ENCODE measurements at places on chromosomes 11 and 22. TPM values are rescaled to one million over a fixed set of nuclear protein-coding genes. Genes with fewer than 3 reads are reported as not detected.
A peak's percentile ranks its signal among the peaks of the same experiment; 100 is the strongest.

- no peaks in the 10 kb centered on the region for H3K36me3 ChIP-seq
- peaks cover 11% of the 10 kb centered on the region for H3K4me1 ChIP-seq
- no peak for DNase-seq
- H3K27ac ChIP-seq = no peak overlapping the region
Observed at GRCh38 chr11:100905684-100906083, 218.6 kb downstream of the ARHGAP42 start.

DNA sequence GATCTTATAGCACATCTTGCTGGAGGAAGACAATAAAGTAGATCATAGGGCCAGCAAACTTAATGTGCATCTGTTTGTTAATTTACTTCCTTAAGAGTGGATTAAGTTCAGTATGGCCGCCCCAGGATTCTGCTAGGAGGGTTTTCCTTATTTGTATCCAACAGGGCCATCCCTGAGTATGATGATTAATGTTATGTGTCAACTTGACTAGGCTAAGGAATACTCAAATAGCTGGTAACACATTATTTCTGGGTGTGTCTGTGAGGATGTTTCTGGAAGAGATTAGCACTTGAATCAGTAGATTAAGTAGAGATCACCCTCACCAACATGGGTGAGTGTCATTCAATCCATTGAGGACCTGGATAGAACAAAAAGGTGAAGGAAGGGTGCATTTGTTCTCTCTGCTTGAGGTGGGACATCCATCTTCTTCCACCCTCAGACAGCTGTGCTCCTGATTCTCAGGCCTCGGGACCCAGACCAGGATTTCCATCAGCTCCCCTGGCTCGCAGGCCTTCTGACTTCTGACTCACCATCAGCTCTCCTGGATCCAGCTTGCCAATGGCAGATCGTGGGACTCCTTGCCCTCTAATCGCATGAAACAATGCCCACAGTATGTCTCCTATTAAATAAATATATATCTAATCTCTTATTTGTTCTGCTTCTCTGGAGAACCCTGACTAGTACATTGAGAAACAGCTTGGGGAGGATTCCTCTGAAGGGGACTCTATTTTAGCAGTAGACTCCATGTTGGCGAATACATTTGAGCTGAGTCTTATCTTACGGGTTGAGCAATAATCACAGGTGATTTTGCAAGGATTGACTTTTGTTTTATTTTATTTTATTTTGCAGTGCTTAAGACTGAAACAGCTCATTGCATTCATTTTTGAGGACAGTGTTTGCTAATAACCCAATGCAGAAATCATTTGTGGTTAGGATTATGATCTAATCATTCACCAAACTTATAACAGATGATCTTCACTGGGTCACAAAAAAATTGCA, 9.0 kb upstream of the ZBTB44 start:
- peak overlapping the region; percentile 63 for H3K27ac ChIP-seq
- H3K36me3 ChIP-seq = no peaks in the 10 kb centered on the region
- no peak overlapping the region for H3K4me3 ChIP-seq
- no peaks in the 10 kb centered on the region for H3K27me3 ChIP-seq
- peaks cover 21% of the 10 kb centered on the region for H3K4me1 ChIP-seq

GRCh38 chr11:76745561-76746207, 37.5 kb upstream of the TSKU start:
- peaks cover 11% of the 10 kb centered on the region for H3K4me1 ChIP-seq
- H3K27me3 ChIP-seq = no peaks in the 10 kb centered on the region
- no peak for DNase-seq
- no peak overlapping the region for H3K4me3 ChIP-seq
- no peak overlapping the region for H3K27ac ChIP-seq

The LRRC10B gene
- not detected for total RNA-seq

GRCh38 chr11:76672431-76673175, 2.1 kb upstream of the LRRC32 start:
- DNase-seq = no peak
- no peak overlapping the region for H3K4me3 ChIP-seq
- H3K4me1 ChIP-seq = peaks cover 8% of the 10 kb centered on the region
- no peaks in the 10 kb centered on the region for H3K36me3 ChIP-seq
- no peak overlapping the region for H3K27ac ChIP-seq
- no peaks in the 10 kb centered on the region for H3K27me3 ChIP-seq

GRCh38 chr22:34993548-34993947, 72.4 kb upstream of the ISX start:
- H3K4me3 ChIP-seq = no peak overlapping the region
- H3K27me3 ChIP-seq = no peaks in the 10 kb centered on the region
- no peaks in the 10 kb centered on the region for H3K36me3 ChIP-seq
- no peak for DNase-seq
- no peak overlapping the region for H3K27ac ChIP-seq
- no peaks in the 10 kb centered on the region for H3K4me1 ChIP-seq

GRCh38 chr11:12792590-12792989, 118.4 kb downstream of the TEAD1 start:
- no peaks in the 10 kb centered on the region for H3K27me3 ChIP-seq
- H3K4me3 ChIP-seq = no peak overlapping the region
- H3K27ac ChIP-seq = 0 out of 2 replicates have a peak overlapping the region, but pooled peaks have one; percentile 29
- no peaks in the 10 kb centered on the region for H3K36me3 ChIP-seq
- peak; percentile 80 for DNase-seq

The CCDC15 gene
- 0.97 TPM for total RNA-seq

The KCNQ1 gene
- total RNA-seq = not detected

DNA sequence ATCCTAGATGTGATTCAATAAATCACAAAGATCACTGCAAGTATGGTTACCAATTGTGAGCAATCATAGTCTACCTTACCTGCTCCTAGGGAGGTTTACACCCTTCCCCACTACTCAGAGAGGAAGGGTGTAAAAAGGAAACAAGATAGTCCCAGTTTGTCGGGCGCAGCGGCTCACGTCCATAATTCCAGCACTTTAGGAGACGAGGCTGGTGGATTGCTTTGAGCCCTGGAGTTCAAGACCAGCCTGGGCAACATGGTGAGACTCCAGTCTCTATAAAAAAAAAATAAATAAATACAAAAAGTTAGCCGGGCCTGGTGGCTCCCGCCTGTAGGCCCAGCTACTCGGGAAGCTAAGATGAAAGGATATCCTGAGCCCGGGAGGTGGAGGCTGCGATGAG, 962 bp upstream of the AMBRA1 start:
- no peak overlapping the region for H3K4me3 ChIP-seq
- DNase-seq = no peak
- no peaks in the 10 kb centered on the region for H3K36me3 ChIP-seq
- H3K27ac ChIP-seq = no peak overlapping the region

DNA sequence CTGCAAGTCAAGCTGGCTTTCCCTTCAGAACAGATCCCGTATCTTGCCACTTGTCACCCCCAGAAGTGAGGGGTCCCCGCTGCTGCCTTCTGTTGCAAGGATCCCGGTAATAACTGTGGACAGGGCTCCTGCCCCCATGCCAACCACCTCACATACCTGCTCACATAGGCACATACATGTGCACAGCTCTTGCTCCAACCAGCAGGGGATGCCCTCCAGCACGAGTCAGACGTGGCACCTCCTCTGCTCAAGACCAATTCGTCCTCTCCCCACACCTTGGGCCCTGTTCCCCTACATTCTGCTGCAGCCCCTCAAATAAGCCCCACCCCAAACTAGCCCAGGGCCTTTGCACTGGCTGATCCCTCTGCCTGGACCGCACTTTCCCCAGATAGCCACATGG, 163.3 kb downstream of the CRYBB2 start:
- no peaks in the 10 kb centered on the region for H3K36me3 ChIP-seq
- DNase-seq = no peak
- H3K4me1 ChIP-seq = no peaks in the 10 kb centered on the region
- no peaks in the 10 kb centered on the region for H3K27me3 ChIP-seq
- H3K4me3 ChIP-seq = no peak overlapping the region

The IFITM5 gene
- total RNA-seq = not detected

DNA sequence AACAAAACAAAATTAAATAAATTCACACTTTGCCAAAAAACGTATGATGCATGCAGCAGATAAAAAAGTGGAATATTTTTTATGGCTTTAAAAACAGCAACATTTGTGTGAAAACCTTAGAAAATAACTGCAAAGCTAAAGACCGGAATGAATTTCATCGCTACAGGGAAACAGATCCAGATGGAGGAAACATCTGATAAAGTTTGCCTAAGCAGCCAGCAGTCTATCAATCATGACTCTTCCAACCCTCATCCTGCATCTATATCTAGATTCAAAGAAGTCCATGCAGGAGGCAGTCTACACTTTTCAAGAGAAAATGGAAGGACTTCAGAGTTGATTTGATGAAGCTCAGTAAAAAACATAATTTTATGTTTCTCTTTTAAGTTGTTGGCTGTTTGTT, 126.8 kb downstream of the SWAP70 start:
- H3K4me3 ChIP-seq = no peak overlapping the region
- peaks cover 18% of the 10 kb centered on the region for H3K4me1 ChIP-seq
- no peaks in the 10 kb centered on the region for H3K27me3 ChIP-seq

The TMPRSS13 gene
- total RNA-seq = not detected

The MCHR1 gene
- total RNA-seq = not detected

The CRACR2B gene
- 0.38 TPM for total RNA-seq

The OR51Q1 gene
- not detected for total RNA-seq

- DNase-seq = peak; percentile 34
- H3K4me1 ChIP-seq = peaks cover 17% of the 10 kb centered on the region
- no peaks in the 10 kb centered on the region for H3K36me3 ChIP-seq
- H3K27ac ChIP-seq = no peak overlapping the region
- no peaks in the 10 kb centered on the region for H3K27me3 ChIP-seq
Observed at GRCh38 chr11:104623518-104623917, 274.7 kb downstream of the CASP12 start.

DNA sequence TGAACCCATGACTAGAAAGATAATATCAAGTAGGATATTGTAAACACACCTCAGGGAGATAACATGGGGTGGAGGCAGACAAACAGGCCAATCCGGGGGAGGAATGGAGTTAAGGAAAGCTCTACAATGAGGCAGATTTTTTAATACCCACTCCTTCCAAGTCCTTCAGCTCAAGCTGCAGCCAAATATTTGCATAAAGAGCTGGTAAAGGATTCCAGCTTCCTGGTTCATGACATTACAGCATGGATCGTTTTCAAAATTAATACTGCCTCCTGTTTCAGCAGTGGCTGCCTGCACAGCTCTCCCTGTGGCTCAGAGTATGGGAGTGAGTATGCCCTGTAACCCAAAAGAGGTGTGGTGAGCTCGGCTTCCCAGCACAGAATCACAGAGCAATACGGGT, 5.1 kb downstream of the POU2AF3 start:
- H3K4me1 ChIP-seq = no peaks in the 10 kb centered on the region
- H3K36me3 ChIP-seq = no peaks in the 10 kb centered on the region
- no peak overlapping the region for H3K4me3 ChIP-seq
- DNase-seq = peak; percentile 23
- no peak overlapping the region for H3K27ac ChIP-seq

- DNase-seq = peak; percentile 41
- no peaks in the 10 kb centered on the region for H3K4me1 ChIP-seq
- no peaks in the 10 kb centered on the region for H3K36me3 ChIP-seq
- no peak overlapping the region for H3K27ac ChIP-seq
- H3K27me3 ChIP-seq = no peaks in the 10 kb centered on the region
- H3K4me3 ChIP-seq = no peak overlapping the region
Observed at GRCh38 chr11:25734591-25735211, 597.2 kb upstream of the ANO3 start.

The OR52B6 gene
- not detected for total RNA-seq

DNA sequence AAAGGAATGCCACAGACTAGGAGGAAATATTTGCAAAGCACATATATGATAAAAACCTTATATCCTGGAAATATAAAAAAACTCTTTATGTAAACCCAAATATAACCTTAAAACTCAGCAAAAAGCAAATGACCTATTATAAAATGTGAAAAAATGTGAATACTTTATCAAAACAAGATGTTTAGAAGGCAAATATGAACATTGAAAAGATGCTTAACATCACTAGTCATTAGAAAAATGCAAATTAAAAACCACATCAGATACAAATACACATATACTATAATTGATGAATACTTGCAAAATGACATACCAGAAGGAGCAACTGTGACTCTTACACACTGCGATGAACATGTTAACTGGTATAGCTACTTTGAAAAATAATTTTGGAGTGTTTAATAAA, 511.2 kb upstream of the LRRC4C start:
- H3K4me1 ChIP-seq = no peaks in the 10 kb centered on the region
- DNase-seq = no peak
- no peaks in the 10 kb centered on the region for H3K36me3 ChIP-seq
- H3K27ac ChIP-seq = no peak overlapping the region

DNA sequence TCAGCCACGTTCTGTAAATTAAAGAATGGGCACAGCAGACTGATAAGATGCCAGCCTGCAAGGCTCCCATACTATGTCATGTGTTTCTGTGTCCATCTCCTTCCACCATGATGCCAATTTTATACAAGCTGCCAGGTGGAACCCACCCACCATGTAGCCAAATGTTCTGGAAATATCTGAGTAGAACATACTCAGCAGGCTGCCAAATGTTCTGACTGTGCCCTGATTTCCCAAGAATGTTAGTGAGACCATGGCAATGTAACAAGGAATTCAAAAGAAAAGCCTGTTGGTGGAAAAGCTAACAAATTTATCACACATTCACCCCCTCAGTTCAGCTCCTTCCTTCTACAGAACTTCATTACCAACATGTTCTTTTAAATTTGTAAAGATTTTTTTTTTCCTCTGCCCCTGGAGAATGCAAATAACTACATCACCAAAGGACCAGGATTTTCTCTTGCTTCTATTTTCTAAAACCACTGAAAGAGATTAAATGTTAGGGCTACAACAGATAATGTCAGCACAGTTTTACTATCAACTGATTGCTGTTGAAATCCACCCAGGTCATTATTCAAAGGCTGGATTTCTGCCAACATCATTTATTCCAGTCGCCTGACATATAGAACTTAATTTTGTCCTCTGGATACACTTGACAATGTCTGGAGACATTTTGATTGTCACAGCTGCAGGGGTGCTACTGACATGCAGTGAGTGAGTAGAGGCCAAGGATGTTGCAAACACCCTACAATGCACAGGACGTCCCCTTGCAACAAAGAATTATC, 3.1 kb downstream of the DMC1 start:
- H3K27me3 ChIP-seq = no peaks in the 10 kb centered on the region
- peak; percentile 43 for DNase-seq
- H3K4me3 ChIP-seq = no peak overlapping the region
- no peak overlapping the region for H3K27ac ChIP-seq
- H3K36me3 ChIP-seq = no peaks in the 10 kb centered on the region
- peaks cover 8% of the 10 kb centered on the region for H3K4me1 ChIP-seq

DNA sequence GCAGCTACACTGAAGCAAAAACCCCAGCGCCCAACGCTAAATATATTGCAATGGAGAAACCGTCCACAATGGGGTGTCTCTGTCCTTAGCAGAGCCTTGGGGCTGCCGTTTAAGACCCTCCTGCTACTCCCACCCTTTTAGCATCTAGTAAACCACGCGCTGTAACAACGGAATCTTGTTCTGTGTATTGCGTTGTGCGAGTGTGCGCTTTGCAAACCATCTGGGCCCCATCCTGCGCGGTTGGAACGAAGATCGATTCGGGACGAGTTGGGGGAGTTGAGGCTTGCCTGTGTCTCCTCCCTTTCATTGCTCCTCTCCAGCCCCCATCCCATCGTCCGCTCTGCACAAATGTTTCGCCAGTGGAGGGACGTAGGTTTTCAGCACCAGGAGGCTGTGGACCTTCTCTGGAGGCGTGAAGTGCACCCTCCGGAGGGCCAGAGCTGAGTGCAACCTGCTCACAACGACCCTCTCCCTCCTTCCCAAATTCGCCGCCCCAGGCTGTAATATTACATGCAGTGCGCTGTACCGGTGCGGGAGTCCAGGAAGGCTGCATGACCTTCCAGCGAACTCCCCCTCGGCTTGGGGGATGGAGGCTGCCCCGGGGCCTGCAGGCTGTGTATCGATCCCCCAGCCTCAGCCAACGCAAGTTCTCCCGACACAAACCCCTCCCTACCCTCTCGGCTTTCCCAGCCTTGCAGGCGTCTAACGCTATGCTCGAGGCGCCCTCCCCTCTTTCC, 1.6 kb upstream of the KMT2A start:
- no peaks in the 10 kb centered on the region for H3K27me3 ChIP-seq
- H3K4me3 ChIP-seq = peak overlapping the region; percentile 73
- peak; percentile 73 for DNase-seq
- H3K27ac ChIP-seq = no peak overlapping the region
- H3K4me1 ChIP-seq = peaks cover 10% of the 10 kb centered on the region
- H3K36me3 ChIP-seq = no peaks in the 10 kb centered on the region

Data from GM23248 (cell line).